Camera-type eye (tissue), 1 donor: ENCODE measurements at places on chromosomes 2 and 18. TPM values are rescaled to one million over a fixed set of nuclear protein-coding genes. Genes with fewer than 3 reads are reported as not detected.

Gene GPR148
- not detected for total RNA-seq

Gene VWA3B
- not detected for total RNA-seq

Gene POTEI
- 0.22 TPM for total RNA-seq

Gene MREG
- total RNA-seq: 29.5 TPM

Gene EGR4
- total RNA-seq: not detected

Gene PLGLB1
- 16.7 TPM for total RNA-seq

Gene VRK2
- total RNA-seq: 12.1 TPM

Gene TMEM37
- 5.1 TPM for total RNA-seq

Gene GNAL
- total RNA-seq: 17.5 TPM

Gene KHK
- 2.5 TPM for total RNA-seq

Gene GAL3ST2
- total RNA-seq: 0.71 TPM

Gene SERPINB13
- 0.33 TPM for total RNA-seq

Gene SLC19A3
- total RNA-seq: 3.1 TPM

Gene GRB14
- 7.8 TPM for total RNA-seq
